ENCODE measurements at places on chromosomes 5 and 9.

DNA sequence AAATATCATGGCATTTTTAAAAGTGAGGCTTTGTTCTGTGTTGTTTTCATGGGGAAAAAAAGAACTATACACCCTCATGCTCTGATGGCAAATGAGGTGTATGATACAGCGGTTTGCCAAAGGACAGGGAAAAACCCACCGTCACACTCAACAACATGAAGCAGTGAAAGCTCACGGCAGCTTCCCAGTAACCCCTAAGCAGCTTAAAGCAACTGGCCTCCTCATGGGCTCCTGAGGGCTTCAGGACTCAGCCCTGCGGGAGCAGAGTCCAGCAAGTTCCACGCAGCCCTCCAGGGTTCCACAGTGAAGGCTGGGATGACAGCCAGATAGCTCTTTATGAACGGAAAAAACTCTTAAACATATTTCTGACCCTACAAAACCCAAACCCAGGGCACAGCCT is 12.9 kb downstream of the BARHL1 start:
- DNase-seq: no peak

GRCh38 chr9:1042466-1042865 is 7.7 kb upstream of the DMRT2 start:
- DNase-seq: no peak

GRCh38 chr9:111527347-111527746 is 2.4 kb downstream of the ZNF483 start:
- no peak for DNase-seq

DNA sequence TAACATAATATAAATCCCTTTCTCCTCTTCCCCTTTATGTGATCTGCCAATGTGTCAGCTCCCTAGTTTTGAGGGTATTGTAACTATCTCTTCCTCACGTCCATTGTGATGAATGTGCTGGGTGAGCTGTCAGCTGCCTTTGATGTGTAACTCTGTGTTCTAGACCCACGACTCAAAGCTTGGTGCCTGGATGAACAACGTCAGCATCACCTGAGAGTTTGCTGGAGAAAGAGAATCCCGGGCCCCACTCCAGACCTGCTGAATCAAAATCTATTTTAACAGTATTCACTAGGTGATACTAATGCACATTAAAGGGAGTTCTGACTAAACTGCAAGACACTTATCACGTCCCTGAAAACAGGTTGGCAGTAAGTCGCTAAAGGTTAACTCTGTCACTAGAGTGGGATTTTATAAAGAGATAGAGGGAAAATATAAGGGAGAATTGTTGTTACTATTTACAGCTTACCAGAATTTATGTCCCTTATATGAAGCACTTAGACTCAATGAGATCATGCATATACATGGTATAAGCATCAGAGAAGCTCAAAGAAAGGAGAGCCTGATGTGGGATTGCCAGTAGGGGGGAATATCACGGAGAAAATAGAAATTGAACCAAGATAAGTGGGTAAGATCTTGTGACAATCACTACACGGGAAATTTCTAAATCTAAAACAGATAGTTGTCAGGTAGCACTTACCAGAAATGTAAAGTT is 423.8 kb upstream of the SLC30A5 start:
- DNase-seq: no peak

DNA sequence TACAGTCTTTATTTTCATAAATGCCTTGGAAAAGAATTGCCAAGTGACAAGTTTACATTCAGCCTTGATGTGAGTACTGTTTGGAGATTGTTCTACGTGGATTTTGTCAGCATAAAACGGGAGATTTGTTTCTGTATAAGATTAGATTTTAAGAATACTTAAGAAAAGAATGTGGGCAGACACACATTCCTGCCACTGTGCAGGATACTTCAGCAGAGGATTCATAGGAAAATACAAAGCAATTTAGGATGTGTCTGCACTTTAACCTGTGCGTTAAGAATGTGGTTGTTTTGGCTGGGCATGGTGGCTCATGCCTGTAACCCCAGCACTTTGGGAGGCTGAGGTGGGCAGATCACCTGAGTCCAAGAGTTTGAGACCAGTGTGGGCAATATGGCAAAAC is 37.2 kb downstream of the GPR107 start:
- no peak for DNase-seq

DNA sequence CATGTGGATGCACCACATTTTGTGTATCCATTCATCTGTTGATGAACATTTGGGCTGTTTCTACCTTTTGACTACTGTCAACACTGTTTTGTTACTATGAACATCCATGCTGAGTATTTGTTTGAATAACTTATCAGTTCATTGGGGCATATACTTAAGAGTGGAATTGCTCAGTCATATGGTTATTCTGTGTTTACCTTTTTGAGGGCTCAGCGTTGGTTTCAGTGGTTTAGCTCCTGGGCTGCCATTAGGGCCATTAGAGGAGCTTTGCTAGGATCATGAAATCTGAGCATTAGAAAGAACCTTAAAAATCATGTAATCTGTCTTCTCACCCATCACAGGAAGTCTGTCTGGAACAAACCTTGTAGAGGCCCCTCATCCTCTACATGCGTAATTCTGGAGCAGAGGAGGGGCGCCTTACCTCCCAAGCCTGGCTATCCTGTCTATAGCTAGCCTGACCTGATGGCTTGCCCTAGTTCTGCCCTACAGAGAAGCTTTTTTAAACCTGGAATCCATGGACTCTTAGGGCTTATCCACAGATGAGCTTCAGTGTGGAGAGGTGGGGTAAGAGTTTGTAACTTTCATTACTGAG is 92.9 kb downstream of the PDZD2 start:
- DNase-seq: no peak

DNA sequence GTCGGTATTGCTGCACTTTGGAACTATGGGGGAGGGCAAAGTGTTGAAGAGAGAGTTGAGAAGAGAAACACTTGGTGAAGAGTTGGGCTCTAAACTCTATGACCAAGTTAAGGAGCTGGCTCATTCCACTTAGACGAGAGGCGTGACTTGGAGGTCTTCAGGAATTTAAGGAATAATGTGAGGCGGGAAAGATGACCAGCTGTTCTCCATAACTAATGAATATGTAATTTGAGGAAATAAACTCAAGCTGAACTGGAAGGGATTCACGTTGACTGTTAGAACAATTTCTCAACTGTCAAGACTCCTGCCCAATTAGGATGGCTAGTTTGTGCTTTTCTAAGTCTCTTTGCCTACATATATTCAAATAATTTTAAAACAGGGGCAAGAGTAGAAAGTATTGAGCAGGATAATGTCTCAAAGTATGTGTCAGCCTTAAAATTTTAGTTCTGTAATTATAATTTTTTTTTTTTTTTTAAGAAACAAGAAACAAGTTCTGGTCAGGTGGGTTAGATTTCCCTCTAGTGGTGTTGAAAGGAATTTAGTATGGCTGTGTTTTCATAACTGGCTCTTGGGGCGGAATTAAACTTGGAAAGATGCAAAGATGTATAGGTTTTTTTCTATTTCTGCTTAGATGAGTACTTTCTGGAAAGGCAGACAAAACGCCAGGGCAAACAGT is 33.4 kb downstream of the TMEM252 start:
- DNase-seq: no peak

- DNase-seq: no peak
These were observed 387.5 kb downstream of the TRIM36 start for GRCh38 chr5:114782177-114782576.

DNA sequence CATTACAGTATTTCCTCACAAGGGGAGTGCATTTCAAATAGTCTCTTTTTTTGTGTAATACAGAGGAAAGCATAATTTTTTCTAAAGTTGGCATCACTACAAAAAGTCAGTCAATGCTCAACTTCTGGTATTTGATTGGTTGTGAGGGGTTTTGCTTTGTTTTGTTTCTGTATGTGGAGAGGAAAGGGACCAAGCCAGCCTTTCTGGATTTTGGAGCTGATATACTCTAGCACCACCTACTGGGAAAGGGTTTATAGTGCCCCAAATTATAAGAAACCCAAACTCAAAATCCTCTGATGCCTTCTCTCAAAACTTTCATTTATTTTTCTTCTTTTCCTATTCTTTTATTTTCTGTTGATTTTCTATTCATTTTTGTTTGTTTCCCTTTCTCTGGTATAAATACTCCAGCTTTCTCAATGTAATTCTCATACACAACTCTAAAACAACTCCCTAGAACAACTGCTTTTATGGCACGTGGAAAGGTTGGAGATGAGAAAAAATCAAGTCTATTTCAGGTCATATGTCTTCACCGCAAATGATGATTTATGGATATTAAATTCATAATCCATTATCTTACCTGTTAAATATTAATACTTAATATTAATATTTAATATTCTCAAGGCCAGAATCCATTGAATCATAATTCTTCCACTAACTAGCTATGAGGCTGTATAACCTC is 69.5 kb upstream of the ANXA1 start:
- no peak for DNase-seq

GRCh38 chr9:87663556-87663955 is 62.4 kb upstream of the CTSL start:
- DNase-seq: no peak

DNA sequence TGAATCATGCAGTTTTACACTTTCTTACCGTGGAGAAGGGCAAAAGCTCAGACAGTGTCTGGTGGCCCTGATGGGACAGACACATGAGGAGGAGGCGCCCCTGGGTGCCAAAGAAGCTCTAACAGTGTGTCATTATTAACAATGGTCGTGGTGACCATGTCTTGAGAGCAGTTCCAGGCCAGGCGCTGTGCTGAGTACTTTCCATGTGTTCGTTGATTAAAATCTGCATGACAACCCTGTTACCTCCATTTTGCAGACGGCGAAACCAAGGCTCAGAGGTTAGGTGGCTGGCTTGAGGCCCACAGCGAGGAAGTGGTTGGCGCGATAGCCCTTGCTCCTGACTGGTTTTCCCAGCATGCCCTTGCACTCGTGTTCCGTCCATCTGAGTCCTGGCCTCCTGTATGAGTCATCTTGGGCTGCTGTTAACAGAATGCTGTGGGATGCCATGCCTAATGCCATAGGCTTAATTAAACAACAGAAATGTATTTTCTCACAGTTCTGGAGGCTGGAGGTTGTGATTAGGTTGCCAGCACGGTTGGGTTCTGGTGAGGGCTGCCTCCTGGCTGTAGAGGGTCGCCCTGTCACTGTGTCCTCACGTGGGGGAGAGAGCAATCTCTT is 92.0 kb downstream of the AMBP start:
- DNase-seq: no peak

GRCh38 chr5:181243564-181244343 is at the start of gene RACK1:
Gene RACK1, minus strand, starts transcription at chr5:181243906. Its CDS starts 106 bp downstream, at chr5:181243800.
- DNase-seq: peak; percentile 41

GRCh38 chr5:135053278-135053677 is 19.2 kb upstream of the PITX1 start:
- DNase-seq: no peak

- DNase-seq: no peak
These were observed 78.5 kb upstream of the ALDH1A1 start for GRCh38 chr9:73031350-73031749.

DNA sequence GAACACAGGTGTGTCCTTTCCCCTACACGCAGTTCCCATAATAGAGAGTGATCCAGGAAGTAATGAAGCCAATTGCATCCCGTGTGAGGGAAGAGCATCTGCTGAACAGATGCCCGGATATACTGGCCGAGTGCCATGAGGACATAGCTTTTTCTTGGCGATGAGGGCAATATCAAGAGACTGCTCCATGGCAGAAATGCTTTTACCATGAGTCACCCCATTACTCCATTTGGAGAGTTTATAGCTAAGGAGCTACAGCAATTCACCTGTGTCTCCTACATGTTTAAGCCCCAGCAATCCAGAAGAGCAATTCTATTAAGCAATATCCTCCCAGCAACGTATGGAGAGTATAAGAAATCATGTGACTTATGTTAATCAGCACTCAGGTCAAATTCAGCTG is 222.0 kb upstream of the KLF4 start:
- peak; percentile 65 for DNase-seq

Measured in AG04449 (cell line).